ENCODE measurements at places on chromosomes 3 and 15. TPM values are rescaled to one million over a fixed set of nuclear protein-coding genes. Genes with fewer than 3 reads are reported as not detected.

Gene MED12L
- total RNA-seq: 0.35 TPM

Gene BCL2A1
- total RNA-seq: not detected

Gene CNTN3
- total RNA-seq: 0.10 TPM

Gene SCAANT1
- not detected for total RNA-seq

Gene ABI3BP
- total RNA-seq: 2.7 TPM

Gene GAP43
- not detected for total RNA-seq

Gene TTLL13
- total RNA-seq: not detected

Gene TMOD2
- total RNA-seq: 8.6 TPM

Gene C3orf80
- total RNA-seq: not detected

Gene GOLGA6B
- not detected for total RNA-seq

Gene TRAIP
- 13.9 TPM for total RNA-seq

Gene SLC22A13
- 0.21 TPM for total RNA-seq

Gene ANKRD63
- not detected for total RNA-seq

Gene VEPH1
- total RNA-seq: 0.82 TPM

Gene SQOR
- total RNA-seq: 131 TPM

Gene GPR171
- total RNA-seq: not detected
